ENCODE measurements at places on chromosomes 5 and 9. TPM values are rescaled to one million over a fixed set of nuclear protein-coding genes. Genes with fewer than 3 reads are reported as not detected.

CTXN3 gene
- not detected for total RNA-seq

DNA sequence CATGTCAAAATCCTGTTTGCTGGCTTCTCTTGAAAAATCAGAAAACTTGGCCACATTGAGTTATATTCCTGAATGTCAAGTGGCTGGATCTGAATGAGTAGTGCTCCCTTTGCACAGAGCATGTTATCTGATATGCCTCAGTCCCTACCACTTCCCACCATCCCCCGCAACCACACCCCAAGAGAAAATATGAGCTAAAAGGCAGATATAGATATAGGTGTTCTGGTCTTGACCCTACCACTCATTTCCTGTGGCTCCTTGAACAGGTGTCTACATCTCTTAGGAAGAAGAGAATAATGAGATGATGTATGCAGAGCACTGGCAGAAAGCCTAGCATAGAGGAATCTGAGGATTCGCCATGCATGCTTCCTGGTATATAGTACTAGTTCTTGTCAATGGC, 6.6 kb upstream of the CYSTM1 start:
- DNase-seq = no peak
- peaks cover 13% of the 10 kb centered on the region for H3K4me1 ChIP-seq
- no peak overlapping the region for H3K4me3 ChIP-seq
- no peak overlapping the region for H3K27ac ChIP-seq
- no peaks in the 10 kb centered on the region for H3K36me3 ChIP-seq

ZNF354B gene
- 12.5 TPM for total RNA-seq

GPR21 gene
- total RNA-seq = 4.7 TPM

DNA sequence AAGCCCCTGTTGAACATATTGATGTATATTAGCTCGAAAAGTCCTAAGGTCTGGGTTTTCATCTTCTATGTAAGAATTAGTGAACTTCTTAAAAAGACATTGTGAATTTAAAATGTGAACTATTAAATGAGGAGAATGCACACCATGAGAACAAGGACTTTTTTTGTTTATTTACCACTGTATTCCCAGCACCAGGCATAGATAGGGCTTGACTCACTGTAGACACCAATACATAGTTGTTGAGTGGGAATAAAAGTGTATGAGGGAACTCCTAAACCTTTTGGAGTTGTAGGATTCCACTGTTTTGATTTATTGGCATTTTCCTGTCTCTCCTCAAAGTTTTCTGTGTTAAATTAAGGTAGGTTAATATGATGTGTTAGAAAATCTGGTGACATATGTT, 40.3 kb downstream of the NNT start:
- no peak overlapping the region for H3K27ac ChIP-seq
- no peak for DNase-seq
- no peaks in the 10 kb centered on the region for H3K27me3 ChIP-seq
- H3K4me3 ChIP-seq = no peak overlapping the region
- peaks cover 28% of the 10 kb centered on the region for H3K36me3 ChIP-seq

DNA sequence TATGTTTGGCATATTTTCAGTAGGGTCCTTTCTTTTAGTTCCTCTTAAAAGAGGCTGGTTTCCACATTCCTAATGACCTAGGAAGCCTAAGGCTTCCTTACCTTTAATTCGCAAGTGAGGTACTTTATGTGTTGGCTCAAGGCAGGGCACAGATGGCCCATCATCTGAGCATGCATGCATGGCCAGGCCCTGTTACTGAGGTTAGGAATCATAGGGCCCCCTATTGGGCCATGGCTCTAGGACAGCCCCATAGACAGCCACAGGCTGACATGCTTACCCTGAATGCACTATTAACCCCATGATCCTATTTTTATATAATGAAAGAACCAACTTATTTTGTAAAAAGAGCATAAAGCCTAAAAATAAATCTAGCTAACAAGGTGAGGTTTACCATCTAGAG, 271.4 kb downstream of the ELAVL2 start:
- H3K4me1 ChIP-seq = no peaks in the 10 kb centered on the region
- DNase-seq = no peak
- no peaks in the 10 kb centered on the region for H3K27me3 ChIP-seq
- no peak overlapping the region for H3K27ac ChIP-seq
- H3K4me3 ChIP-seq = no peak overlapping the region

DNA sequence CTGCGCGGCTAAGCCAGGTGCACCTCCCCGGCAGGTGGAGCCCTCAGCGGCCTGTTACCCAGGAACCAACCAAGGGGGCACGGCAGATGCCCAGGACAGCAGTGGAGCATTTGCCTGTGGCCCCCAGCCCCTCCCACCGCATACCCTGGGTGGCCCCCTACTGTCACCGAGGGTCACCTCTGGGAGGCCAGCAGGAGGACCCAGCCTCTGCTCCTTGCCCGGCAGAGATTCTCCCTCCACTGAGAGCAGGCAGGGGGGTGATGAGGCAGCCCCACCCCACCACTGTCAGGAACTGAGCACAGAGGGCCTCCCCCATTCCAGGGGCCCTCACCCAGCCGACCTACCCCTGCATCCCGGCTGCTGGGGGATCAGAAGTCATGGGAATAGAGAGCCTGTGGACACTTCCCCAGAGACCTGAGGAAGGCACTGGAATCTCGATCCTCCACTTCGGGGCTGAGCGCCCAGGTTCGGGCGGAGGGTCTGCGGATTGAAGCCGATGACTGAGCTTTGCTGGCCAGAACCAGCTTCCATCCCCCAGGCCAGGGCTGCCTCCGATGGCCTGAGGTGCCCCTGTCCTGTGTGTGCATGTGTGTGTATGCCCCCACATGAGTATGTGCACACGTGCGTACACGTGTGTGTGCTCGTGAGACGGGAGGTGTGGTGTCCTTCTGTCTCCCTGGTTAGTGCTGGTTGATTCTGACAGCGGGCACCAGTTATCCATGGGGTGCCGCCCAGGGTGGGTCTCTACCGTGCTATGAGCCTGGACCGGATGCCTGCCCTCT, at the start of gene QRFP:
TSS of gene QRFP (minus strand) at position 580 of the 782 bp plus-strand sequence. CDS start 2,974 bp downstream, outside the sequence.
- peaks cover 18% of the 10 kb centered on the region for H3K36me3 ChIP-seq
- H3K27me3 ChIP-seq = peaks cover 35% of the 10 kb centered on the region
- H3K4me3 ChIP-seq = no peak within 1 kb of the TSS
- DNase-seq = no peak

- DNase-seq = no peak
- no peak overlapping the region for H3K4me3 ChIP-seq
- no peaks in the 10 kb centered on the region for H3K4me1 ChIP-seq
- no peak overlapping the region for H3K27ac ChIP-seq
These were observed 78.8 kb downstream of the WNK2 start for GRCh38 chr9:93262537-93263310.

- no peaks in the 10 kb centered on the region for H3K36me3 ChIP-seq
- no peak for DNase-seq
- H3K4me3 ChIP-seq = no peak overlapping the region
- no peaks in the 10 kb centered on the region for H3K27me3 ChIP-seq
- peaks cover 6% of the 10 kb centered on the region for H3K4me1 ChIP-seq
These were observed 41.9 kb upstream of the RNF38 start for GRCh38 chr9:36441966-36442365.

DNA sequence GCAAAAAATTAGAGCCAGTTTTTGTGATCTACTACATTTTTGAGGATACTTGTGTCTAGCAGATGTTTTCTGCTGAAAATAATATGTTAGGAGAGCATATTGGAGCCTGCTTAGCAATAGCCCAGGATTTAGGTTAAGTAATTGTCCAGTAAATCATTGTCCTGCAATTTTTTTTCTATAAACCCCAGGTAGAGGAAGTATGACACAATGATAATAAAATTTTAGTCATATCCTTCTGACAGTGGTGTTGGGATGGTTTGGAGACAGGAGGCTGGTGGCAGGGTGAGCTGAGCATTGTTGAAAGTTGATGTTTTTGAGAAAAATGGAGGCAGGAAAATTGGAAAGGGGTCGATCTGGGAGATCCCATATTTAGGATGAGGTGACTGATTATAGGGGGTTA, 3.5 kb downstream of the SNCAIP start:
- H3K36me3 ChIP-seq = no peaks in the 10 kb centered on the region
- H3K27me3 ChIP-seq = no peaks in the 10 kb centered on the region
- DNase-seq = no peak
- peaks cover 13% of the 10 kb centered on the region for H3K4me1 ChIP-seq
- no peak overlapping the region for H3K4me3 ChIP-seq
- no peak overlapping the region for H3K27ac ChIP-seq

- no peaks in the 10 kb centered on the region for H3K27me3 ChIP-seq
- H3K36me3 ChIP-seq = no peaks in the 10 kb centered on the region
- no peak overlapping the region for H3K4me3 ChIP-seq
- no peak for DNase-seq
These were observed 11.5 kb downstream of the FSD1L start for GRCh38 chr9:105459336-105459735.

GRCh38 chr9:75993434-75993833, 103.0 kb downstream of the PCSK5 start:
- H3K4me3 ChIP-seq = no peak overlapping the region
- H3K27ac ChIP-seq = no peak overlapping the region
- H3K4me1 ChIP-seq = no peaks in the 10 kb centered on the region
- DNase-seq = no peak
- H3K27me3 ChIP-seq = no peaks in the 10 kb centered on the region
- H3K36me3 ChIP-seq = no peaks in the 10 kb centered on the region
